ENCODE measurements at places on chromosomes 12 and 14.

- DNase-seq: peak; percentile 57
These were observed 130.1 kb downstream of the SPTSSA start for GRCh38 chr14:34331728-34332623.

GRCh38 chr12:99600388-99600787 is 47.2 kb upstream of the GARIN6 start:
- no peak for DNase-seq

DNA sequence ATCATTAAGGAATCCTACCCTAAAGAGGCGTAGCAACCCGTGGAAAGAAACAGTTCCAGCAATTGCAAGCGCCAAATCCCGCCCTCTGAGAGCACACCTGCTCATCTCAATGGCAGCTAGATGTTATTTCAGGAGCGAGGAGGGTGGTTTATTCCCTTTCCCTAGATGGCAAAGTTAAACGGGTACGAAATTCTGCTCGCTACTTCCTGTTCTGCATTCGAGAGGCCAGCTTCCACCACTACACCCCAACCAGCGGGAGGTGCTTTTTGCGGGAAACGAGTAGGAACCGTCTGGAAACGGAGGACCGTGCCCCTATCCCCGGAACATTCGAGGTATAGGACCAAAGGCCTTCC is 536 bp downstream of the VPS29 start:
- DNase-seq: peak; percentile 20

GRCh38 chr12:19375888-19376287 is 63.4 kb upstream of the AEBP2 start:
- DNase-seq: no peak

DNA sequence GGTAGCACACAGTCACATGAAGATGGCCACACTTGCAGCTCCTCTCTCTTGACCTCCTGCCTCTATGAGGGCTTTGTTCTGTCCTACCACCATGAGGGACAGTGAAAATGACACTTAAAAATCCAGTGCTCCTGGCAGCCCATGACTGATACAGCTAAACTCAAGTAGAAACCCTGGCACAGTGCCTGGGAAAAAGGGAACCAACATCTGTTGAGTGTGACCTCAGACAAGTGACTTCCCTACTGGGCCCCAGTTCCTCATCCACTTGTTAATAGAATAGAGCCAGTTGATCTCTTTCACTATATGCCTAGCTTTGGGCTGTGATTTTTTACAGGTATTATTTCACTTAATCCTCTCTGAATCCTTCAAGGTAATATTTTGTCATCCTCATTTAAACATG is 4.8 kb downstream of the GUCY2C start:
- peak; percentile 51 for DNase-seq

DNA sequence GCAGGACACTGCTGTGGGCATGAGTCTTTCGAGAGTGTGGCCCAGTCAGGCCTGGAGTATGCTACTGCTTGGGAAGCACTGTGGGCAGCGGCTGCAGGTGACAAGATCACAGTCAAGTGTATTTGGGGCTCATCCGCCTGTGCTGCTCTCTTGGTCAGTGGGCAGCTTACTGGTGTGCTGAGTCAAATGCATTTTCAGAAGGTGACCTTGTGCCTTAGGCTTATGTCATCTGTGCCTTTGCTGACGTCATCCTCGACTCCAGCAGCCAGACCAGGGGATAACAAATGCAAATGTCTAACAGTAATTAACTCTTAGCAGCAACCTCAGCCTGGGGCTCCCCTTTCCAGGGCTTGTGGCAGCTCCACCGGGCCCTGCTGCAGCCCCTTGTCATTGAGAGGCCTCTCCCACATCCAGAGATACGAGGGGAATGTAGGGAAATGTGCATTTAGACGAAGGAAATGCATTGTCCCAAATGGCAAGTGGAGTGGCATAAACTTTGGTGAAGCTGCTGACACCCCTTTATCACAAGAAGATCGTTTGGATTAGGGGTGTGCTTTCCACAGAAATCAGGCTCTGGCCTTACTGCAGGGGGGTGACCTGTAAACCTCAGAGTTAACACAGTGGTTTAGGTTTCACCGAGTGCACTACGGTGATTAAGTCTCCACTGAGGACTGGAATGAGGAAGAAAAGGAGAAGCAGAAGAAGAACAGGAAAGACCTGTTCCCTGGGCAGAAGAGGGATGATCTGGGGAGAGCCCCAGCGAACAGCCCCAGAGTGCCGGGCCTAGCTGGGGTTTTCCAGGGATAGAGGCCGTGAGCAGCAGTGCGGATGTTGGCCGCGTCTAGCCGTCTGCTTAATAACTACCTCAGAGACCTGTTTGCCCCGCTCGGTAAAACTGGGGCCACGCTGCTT is 39.7 kb downstream of the PSMA6 start:
- DNase-seq: no peak

DNA sequence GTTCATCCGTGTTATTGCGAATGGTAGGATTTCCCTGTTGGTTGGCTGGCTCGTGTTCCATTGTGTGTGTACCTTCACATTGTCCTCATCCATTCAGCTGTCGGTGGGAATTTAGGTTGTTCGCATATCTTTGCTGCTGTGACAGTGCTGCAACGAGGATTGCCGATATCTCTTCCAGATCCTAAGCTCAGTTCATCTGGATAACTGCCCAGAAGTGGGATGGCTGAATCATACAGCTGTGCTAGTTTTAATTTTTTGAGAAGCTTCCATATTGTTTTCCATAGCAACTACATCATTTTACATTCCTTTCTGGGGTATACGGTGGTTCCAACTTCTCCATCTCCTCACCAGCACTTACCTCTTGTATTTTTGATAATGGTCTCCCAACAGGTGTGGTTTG is 292.8 kb upstream of the SFSWAP start:
- DNase-seq: no peak

DNA sequence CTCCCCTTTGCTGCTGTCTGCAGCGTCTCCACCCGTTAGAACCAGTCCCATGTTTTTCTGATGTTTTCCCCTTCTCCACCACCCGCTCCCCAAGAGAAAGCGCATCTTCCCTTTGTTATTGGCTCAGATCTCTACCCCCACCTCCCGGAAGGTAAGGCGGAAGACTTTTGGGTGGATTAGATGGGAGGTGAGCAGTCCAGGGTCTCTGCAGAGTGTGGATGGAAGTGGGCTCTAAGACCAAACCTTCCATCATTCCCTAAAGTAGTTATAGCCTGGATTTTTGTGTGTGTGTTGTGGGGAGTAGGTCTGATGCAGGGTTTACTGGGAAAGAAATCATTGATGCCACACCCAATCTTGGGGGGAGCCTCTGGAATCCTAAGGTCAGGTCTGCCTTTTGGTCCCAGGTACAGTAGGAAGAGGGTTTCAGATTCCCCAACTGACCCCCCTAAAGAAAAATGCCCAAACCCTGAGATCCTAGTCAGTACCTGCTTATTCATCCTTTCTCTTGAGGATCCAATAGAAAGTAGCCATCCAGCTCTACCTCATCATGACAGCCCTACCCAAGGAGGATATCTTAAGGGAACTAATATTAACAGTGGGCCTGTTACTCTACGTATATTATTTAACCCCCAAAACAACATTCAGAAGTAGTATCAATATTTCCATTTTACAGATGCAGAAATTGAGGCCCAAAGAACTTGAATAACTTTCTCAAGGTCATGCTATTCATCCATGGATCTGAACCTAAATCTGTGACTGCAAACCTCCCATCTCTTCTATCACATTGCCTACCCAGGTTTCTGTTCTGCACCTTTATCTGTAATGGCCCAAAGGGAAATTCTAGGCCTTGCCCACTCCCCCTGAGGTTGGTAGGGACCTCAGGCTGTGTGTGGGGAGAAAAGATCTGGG is 1.1 kb downstream of the KIF5A start:
- no peak for DNase-seq

Data from NCI-H1092 treated with DMSO at 0.1 percent for 48 hours (cell line).